ENCODE measurements at places on chromosomes 2 and 18.

GRCh38 chr18:11392292-11392691 is 217.1 kb upstream of the SLC35G4 start:
- DNase-seq, result no peak

DNA sequence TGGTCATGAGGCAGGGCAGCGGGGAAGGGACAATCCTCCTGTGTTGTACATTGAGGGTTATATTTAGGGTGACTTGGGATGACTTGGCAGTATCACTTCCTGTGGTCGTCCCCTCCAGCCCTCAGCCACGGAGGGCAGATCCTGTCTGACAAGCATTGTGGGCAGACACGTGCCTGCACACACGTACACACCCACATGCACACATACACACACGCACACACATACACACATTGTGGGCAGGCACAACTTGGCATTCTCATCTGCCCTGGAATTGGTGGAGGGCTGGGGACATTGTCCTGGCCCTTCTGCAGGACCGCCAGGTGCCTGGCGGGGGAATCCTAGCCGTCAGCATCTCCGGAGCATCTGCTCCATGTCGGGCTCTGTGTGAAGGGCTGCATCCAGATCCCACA is 47.6 kb downstream of the ODC1 start:
- no peak for DNase-seq

DNA sequence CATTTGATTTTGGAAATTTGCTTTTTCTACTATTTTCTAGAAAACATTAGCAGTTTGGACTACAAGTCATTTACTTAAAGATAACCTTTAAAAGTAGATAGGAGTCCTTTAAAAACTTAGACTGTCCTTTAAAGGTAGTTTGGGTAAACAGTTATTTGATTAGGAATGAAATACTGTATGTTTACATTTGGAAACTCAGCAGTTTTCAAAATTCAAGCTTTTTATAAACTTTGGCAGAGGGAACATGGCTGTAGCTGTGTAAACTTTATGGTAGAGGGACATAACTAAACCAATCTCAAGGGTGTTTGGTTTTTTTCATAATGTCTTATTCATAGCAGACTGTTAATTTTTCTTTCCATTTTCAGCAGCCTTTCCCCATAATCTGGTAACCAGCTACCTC is 90.7 kb downstream of the SMCHD1 start:
- no peak for DNase-seq

DNA sequence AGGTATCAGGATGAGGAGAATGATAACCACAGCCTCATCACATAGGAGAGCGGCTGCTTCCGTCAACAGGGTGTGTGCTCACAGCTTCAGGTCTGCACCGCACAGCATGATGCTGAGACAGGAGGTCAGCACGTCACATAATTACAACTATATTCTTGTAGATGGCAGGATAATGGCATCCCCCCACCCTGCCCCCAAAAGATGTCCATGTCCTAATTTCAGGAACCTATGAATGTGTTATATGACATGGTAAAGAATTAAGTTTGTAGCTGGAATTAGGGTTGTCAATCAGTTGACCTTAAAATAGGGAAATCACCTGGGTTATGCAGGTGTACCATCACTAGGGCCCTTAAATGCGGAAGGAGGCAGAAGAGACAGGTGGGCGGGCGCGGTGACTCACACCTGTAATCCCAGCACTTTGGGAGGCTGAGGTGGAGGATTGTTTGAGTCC is 73.9 kb downstream of the ARL4C start:
- no peak for DNase-seq

DNA sequence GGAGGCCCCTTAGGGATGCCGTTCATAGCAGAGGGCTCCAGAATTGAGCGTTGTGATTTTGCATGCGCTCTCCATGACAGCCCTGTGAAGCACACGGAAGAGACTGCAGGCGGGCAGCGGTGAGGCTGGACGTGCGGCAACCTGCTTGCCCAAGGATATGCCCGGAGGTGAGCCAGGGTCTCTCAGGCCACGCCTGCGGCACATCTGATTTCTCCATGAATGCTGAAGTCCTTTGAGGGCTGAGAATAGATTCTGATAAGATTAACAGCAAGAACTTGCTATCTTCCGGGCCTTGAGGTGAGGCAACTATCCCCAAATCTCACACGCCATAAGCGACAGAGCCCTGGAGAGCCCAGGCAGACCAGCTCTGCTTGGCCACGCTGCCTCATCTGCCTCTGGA is 55.6 kb upstream of the LAMA1 start:
- no peak for DNase-seq

- DNase-seq, result no peak
Measured at GRCh38 chr2:230982528-230982927, 13.4 kb upstream of the SPATA3 start.

DNA sequence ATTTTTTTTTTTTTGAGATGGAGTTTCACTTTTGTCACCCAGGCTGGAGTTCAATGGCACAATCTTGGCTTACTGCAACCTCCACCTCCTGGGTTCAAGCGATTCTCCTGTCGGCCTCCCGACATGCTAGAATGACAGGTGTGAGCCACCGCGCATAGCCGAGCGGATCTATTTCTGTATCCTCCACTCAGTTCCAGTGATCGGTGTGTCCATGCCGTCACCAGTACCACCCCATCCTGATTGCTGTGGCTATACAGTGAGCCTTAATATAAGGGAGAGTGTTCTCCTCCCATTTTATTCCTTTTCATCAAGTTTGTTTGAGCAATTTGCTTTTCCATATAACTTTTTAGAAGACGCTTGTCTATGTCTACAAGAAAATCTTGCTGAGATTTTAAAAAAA is 35.2 kb downstream of the RFX8 start:
- DNase-seq, result no peak

DNA sequence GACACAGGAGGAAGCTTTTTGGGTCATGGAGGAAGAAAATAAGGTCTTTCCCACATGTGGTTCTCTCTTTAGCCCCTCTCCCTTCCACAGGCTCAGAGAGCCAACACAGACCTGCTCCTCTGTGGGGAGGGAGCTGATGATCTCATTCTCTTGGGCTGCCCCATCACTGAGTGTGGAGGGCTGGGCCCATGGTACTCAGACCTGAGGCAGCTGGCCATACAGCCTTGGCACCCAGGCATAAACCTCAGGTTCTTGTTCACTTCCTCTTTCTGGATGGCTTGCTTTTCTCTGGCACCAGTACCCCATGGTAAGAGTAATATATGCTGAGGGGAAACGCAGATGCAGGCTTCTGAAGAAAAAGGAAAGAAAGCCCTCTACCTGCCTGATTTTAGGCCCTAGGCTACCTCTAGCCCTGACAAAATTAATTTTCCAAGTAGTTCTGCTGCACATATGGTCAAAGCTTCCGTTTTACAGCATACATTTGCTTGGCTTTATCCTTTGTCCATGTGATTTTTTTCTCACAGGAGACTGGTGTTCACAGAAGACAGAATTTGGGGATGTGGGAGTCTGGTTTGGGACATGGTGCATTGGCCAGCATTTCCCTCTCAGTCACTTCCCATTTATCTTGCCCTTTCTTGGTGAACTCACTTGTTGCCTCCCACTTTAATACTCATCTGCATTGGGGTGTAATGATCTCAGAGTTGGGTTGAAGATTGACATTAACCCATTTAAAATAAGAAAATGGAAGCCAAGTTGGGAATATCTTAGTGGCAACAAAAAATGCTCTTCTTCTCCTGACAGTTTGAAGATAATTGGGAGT is 11.1 kb downstream of the DHRS9 start:
- peak; percentile 21 for DNase-seq

- DNase-seq, result no peak
Measured at GRCh38 chr2:61255580-61256437, 93.8 kb downstream of the C2orf74 start.

DNA sequence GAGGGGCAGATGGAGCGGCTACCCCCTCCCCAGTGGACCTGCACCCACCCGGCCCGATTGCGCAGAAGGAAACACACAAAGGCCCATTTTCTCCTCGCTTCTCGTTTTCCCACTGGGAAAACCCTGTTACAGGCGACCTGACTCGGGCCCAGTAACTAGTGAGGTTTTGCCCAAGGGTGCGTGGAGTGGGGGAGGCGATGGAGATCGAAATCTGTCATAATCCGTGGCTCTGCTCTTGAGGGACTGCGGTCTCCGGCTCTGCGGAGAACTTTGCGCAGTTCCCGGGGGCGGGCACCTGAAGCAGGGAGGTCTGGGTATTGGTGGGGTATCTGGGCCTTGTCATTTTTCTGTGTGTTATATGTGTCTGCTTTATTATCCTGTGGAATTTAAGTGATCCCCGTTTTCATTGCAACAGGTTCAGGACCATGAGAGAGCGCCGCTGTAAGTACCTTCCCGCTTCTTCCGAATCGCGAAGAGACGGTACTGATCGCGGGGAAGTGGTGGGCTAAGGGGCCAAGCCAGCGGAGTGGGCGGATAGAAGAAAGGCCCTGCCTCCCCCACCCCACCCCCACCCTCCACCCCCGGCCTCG is 4.0 kb upstream of the HOXD4 start:
- DNase-seq, result no peak

GRCh38 chr2:237459741-237460174 is 27.3 kb upstream of the MLPH start:
- no peak for DNase-seq

DNA sequence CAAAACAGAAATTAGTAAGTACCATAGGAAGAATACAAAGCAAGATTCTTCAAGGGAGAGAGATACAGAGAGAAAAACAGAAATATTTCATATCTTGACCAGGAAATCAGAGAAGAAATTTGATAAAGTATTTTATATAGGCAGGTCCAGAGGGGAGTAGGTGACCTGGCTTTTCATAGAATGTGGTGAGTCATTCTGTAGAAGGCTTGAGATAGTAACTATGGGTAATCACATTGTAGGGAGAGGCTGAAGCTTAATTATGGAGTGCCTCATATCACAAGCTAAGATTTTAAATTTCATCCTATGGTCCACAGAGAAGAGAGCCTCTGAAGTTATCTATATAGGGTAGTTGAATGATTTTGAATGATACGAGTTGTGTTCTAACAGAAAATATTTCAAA is 195.0 kb upstream of the CYRIA start:
- DNase-seq, result no peak

DNA sequence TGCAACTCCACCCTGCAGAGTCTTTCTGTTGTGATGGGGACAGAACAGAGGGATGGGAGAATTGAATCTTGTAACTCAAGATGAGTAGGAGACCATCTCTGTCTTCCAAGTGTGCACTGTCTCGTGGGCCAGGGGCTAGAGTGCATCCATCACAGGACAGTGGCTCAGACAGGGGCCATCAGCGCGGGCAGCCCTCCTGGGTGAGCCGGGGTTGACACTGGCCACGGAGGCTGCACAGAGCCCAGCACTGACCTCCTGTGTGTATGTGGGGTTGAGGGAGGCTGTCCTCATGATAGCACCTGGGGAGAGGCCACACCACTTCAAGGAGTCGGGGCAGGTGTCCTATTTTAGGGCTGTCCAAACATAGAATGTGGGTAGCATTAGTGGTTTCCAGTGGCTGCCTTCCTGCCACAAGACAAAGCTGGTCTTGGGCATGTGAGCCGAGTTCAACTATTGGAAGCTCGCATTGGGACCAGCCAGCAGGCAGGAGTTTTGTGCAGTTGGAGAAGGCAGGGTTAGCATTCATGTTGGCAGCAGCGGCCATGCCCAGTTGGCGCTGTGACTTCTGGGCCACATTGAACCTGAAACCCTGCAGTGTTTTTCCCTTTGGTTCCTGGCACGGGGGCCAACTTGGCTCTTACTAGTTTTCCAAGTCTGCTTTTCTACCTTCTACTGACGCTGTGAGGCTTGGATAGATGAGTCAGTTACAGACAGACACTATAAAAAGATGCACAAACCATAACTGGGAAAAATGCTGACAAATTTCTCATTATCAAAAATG is 45.3 kb downstream of the ACOXL start:
- no peak for DNase-seq

- DNase-seq, result no peak
Measured at GRCh38 chr2:3670376-3670775, 12.4 kb downstream of the ALLC start.

DNA sequence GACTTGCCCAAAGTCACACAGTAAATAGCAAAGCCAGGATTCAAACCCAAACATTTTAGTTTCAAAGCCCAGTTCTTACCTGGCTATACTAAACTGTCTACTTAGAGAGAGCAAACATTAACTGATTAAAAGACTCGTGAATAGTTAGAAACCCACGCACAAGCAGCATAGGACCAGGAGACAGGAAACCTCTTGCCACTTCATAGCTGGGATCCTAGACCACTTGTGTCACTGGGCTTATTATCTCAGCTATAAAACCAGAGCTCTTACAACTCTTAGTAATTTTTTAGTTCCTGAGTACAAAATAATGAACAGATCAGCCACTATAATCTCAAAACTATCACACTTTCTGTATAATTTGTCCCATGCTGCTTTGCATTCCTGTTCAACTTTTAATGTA is 2.4 kb upstream of the AAK1 start:
- DNase-seq, result no peak

DNA sequence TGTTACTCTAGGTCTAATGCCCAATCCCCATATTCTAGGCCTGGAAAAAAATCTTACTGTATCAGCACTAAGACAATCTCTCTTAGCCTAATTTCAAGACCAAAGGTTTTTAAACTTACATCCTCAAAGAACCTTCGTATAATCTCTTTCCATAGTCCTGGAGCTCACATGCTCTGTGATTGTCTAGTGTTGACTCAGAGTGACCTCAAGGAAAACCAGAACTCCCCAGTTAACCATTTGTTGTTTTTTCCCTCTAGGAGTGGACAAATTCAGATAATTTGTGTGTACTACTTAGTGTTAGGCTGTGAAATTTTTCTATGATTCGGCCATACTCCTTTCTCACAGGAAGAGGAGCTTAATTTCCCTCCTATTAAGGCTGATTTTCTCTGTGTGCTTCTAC is 536.1 kb downstream of the SLC4A3 start:
- no peak for DNase-seq

DNA sequence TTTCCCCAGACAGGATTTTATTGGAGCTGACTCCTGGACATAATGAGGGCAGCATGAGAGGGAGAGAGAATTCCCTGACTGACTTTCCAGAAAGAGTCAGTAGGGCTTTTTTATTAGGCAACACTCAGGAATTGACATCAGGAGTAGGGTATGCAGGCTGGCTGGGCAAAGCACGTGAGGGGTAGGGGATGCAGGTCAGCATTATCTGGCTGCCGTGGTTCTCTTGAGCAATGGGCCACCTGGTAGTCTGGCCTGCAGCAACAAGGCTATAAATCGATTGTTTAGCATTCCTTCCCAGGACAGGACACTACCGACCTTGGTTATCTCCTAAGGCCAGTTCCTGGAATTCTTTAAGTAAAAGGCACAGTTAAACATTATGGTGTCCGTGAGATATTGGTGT is 160.8 kb upstream of the AGAP1 start:
- DNase-seq, result no peak

DNA sequence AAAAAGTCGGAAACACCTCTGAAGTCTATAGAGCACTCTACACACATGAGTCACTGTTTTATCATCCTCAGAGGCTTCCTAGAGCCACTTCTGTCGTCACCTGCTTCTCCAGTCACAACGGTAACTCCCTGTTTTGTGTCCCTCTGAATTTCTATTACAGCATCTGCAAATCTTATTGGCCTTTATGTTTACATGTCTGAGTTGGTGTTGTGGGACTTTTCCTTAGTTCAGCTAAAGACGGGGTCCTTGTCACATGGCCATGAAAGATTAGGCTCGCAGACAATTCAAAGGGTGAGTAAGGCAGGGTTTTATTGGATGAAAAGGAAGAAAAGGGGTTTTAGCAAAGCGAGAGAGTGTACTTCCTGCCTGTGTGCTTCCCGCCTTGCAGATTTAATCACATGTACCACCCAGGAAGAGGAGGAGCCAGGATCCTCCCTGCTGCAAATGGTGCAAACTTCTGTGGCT is 185.6 kb downstream of the LPIN1 start:
- DNase-seq, result no peak
